ENCODE measurements at places on chromosomes 11 and 22. TPM values are rescaled to one million over a fixed set of nuclear protein-coding genes. Genes with fewer than 3 reads are reported as not detected.
A peak's percentile ranks its signal among the peaks of the same experiment; 100 is the strongest.

- DNase-seq, result no peak
These were observed 25.0 kb upstream of the SERPIND1 start for GRCh38 chr22:20748731-20749428.

DNA sequence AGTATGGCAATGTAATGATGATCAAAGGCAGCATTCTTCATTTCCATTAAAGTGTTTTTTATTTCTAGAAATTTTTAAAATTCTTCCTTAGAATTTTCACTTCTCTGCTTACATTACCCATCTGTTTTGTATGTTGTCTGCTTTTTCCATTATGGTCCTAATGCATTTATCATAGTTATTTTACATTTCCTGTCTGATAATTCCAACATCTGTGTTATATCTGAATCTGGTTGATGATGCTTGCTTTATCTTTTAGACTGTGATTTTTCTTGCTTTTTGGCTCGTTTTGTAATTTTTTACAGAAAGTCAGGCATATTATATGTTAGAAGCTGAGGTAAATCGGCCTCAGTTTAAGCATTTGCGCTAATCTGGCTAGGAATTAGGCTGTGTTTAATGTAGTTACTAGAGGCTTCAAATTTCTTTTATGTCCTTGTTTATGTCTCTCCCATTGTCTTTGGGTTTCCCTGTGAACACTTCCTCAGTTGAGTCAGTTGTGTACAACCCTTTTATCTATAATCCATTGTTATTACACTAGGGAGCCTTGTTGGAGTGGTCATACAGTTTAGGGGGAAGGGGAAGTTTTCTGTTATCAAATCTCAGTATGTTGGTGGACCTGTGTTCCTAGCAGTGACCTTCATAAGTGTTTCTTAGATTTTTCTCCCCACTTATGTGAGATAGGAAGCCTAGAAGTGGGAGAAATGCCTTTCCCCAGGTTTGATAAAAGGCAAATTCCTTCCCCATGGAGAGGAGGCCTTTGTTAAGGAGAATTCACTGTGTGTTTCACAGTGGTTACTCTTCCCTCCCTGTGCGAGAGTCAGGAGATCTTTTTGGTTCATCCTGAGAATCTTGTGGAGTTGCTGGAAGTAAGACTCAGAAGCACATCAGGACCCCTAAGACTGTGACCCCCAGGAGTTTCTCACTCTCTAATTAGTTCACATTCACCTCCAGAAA is 437.5 kb downstream of the INSC start:
- DNase-seq, result no peak

Gene LRRC32
- 0.46 TPM for total RNA-seq

DNA sequence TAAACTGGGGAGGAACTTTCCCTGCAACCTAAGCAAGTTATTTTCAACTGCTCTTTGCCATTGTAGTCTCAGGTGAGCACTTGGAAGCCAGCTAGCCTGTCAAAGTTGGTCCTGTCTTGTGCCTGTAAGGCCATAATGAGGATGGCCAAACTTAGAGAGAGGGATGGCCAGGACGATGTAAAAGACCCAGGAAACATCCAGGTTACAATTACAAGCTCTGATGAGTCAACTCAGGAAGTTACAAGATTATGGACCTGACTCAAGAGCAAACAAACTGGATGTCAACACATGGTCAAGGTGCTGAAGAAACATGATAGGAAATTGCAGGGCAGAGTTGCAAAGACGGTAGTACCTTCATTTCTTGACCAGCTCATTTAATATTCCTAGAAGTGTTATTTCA is 1.6 kb downstream of the GTPBP1 start:
- DNase-seq, result peak; percentile 31

Gene OR52E5
- not detected for total RNA-seq

All from Caki2 (cell line).